Activated naive CD4-positive, alpha-beta T cell treated with anti-CD3 and anti-CD28 coated beads for 36 hours (primary cell): ENCODE measurements at places on chromosomes 2 and 18. TPM values are rescaled to one million over a fixed set of nuclear protein-coding genes. Genes with fewer than 3 reads are reported as not detected.

Gene IGFBP5
- not detected for total RNA-seq

Gene PLB1
- total RNA-seq, result 1.6 TPM

Gene SERPINB11
- not detected for total RNA-seq

Gene ANO7
- 0.57 TPM for total RNA-seq

Gene KCNE4
- total RNA-seq, result not detected

Gene CDK5R2
- total RNA-seq, result not detected

Gene ARMC9
- total RNA-seq, result 1.4 TPM

Gene NCKAP5
- not detected for total RNA-seq

Gene MC5R
- not detected for total RNA-seq

Gene TEX51
- total RNA-seq, result not detected

Gene ABCG5
- total RNA-seq, result not detected

Gene ST8SIA5
- total RNA-seq, result not detected

Gene AP1S3
- total RNA-seq, result 10.7 TPM

Gene ONECUT2
- total RNA-seq, result not detected

GRCh38 chr2:165376571-165376975 is 92.9 kb upstream of the CSRNP3 start:
- H3K27me3 ChIP-seq, result no peaks in the 10 kb centered on the region
- no peak overlapping the region for H3K4me3 ChIP-seq
- no peaks in the 10 kb centered on the region for H3K36me3 ChIP-seq
- no peak for DNase-seq
- H3K27ac ChIP-seq, result no peak overlapping the region

DNA sequence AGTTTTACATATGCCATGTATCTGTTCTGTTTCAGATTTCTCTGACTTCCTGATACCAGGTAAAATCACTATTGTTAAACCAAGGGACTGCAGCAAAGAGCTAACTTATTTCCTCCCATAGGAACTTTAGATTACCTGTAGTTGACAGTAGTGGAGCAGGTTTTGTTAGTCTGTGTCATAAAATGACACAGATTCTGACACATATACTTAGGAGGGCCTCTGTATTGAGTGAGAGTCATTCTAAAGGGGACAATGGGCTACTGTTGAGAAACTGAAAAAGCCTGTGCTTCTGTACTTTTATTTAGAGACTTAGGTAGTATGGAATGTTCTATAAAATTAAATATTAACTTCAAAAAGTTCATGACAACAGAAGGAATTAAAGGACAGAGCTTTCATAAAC is 48.2 kb downstream of the KCMF1 start:
- no peak for DNase-seq
- peaks cover 22% of the 10 kb centered on the region for H3K36me3 ChIP-seq
- no peak overlapping the region for H3K4me3 ChIP-seq

DNA sequence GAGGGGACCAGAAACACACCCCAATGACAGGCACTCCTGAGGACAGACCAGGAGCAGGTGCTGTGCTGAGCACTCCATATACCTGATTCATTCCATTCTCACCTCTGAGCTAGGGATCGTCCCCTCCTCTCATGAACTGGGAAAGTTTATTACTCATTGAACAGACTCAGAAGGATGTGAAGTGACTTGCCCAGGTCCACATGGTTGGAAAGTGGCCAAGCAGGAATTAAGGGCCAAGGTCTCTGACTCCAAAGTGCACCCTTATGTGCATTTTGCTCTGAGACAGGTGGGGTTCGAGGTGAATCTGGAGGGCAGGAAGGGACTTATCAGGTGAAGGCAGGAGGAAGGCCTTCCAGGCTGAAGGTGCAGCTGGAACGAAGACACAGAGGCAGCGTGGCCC is 25.1 kb upstream of the PLB1 start:
- H3K4me3 ChIP-seq, result no peak overlapping the region
- no peak for DNase-seq
- no peaks in the 10 kb centered on the region for H3K36me3 ChIP-seq
- H3K4me1 ChIP-seq, result peaks cover 29% of the 10 kb centered on the region
- no peak overlapping the region for H3K27ac ChIP-seq
- no peaks in the 10 kb centered on the region for H3K27me3 ChIP-seq

DNA sequence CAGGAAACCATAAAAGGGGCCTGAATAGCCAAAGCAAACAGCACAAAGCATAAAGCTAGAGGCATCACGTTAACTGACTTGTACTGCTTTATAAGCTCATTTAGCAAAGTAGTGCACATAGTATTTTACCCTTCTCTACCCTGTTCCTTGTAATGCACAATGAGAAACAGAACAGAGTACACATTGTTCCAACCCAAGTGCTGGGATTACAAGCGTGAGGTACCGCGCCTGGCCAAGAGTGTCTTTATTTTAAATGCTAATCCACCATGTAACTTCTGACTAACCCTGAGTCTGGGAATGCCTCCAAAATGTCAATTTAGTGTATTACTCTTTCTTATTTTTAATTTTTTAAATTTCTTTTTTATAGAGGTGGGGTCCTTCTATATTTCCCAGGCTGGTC is 46.4 kb upstream of the STON1 start:
- no peak for DNase-seq
- no peaks in the 10 kb centered on the region for H3K27me3 ChIP-seq
- H3K4me1 ChIP-seq, result no peaks in the 10 kb centered on the region
- peaks cover 33% of the 10 kb centered on the region for H3K36me3 ChIP-seq

- H3K27me3 ChIP-seq, result peaks cover 15% of the 10 kb centered on the region
- H3K4me1 ChIP-seq, result no peaks in the 10 kb centered on the region
- no peak overlapping the region for H3K4me3 ChIP-seq
- no peak overlapping the region for H3K27ac ChIP-seq
- no peaks in the 10 kb centered on the region for H3K36me3 ChIP-seq
Measured at GRCh38 chr18:48433541-48433940, 24.4 kb upstream of the ZBTB7C start.

GRCh38 chr2:189254268-189254883 is 74.8 kb upstream of the COL5A2 start:
- H3K27ac ChIP-seq, result no peak overlapping the region
- H3K4me1 ChIP-seq, result peaks cover 38% of the 10 kb centered on the region
- no peak overlapping the region for H3K4me3 ChIP-seq
- no peaks in the 10 kb centered on the region for H3K27me3 ChIP-seq
- H3K36me3 ChIP-seq, result no peaks in the 10 kb centered on the region
- DNase-seq, result no peak

DNA sequence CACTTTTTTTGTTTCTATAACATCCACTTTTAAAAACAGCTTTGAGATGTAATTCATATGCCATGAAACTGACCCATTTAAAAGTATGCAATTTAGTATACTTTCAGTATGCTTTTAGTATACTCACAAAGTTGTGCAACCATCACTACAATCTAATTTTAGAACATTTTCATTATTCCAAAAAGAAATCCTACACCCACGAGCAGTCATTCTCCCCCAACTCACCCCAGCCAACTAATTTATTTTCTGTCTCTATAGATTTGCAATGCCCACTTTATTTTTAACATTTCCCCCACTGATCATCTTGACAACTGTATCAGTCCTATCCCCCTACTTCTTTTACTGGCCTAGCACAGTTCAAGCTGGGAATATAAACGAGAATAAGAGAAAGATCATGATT is 39.1 kb downstream of the FAM98A start:
- no peak overlapping the region for H3K4me3 ChIP-seq
- peaks cover 8% of the 10 kb centered on the region for H3K36me3 ChIP-seq
- H3K27ac ChIP-seq, result no peak overlapping the region
- H3K4me1 ChIP-seq, result no peaks in the 10 kb centered on the region
- DNase-seq, result no peak

- DNase-seq, result no peak
- no peaks in the 10 kb centered on the region for H3K36me3 ChIP-seq
- H3K27me3 ChIP-seq, result no peaks in the 10 kb centered on the region
- no peak overlapping the region for H3K4me3 ChIP-seq
Measured at GRCh38 chr2:37705191-37705590, 33.7 kb upstream of the CDC42EP3 start.

DNA sequence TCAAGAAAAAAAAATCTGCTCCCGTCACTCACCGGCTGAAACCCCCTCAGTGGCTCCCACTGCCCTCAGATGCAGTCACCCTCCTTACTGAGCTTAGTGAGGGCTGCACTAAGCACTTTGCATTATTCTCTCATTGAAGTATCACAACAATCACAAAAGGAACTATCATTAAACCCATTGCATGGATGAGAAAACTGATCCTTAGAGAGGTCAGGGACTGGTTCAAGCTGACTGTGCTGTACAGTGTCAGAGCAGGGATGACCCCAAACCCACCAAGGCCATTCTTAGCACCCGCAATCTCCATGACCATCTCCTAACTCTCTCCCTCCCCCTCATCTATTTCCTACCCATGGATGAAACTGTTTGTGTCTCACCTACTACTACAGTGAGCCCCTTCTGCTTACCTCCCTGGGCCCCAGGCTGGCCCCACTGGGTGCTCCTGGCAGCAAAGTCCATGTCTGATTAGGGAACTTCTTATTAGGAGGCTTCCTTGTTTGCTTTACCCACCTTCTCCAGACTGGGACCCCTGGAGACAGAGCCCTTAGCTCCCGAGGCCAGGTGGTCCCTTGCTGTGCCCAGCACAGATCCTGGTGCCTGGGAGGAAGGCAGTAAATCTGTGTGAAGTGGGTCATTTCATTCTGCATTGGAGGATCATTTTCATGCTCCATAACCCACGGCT is 139.3 kb upstream of the ID2 start:
- DNase-seq, result no peak
- H3K36me3 ChIP-seq, result no peaks in the 10 kb centered on the region
- peak overlapping the region; percentile 97 for H3K27ac ChIP-seq

DNA sequence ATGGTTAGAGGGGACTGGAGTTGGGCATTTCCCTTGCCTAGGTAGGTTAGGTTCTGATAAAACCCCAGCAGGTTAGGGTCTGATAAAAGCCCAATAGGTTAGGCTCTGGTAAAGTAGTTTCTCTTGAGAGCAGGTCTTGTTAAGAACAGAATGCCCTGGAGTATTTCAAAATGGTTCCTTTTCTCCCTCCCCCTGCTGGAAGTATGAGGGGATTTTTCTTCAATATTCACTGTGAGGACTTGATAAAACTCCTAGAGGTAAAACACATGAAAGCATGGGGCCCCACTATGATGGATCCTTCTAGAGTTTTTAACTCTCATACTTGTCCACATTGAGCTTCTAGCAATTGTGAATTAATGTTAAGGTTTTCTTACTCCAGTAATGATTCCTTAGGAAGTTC is 27.6 kb downstream of the ANKAR start:
- no peak overlapping the region for H3K27ac ChIP-seq
- H3K4me1 ChIP-seq, result no peaks in the 10 kb centered on the region
- H3K4me3 ChIP-seq, result no peak overlapping the region
- H3K27me3 ChIP-seq, result no peaks in the 10 kb centered on the region

GRCh38 chr2:70615222-70615621 is 61.6 kb upstream of the TGFA start:
- H3K4me3 ChIP-seq, result no peak overlapping the region
- H3K36me3 ChIP-seq, result no peaks in the 10 kb centered on the region
- H3K4me1 ChIP-seq, result no peaks in the 10 kb centered on the region
- no peaks in the 10 kb centered on the region for H3K27me3 ChIP-seq

DNA sequence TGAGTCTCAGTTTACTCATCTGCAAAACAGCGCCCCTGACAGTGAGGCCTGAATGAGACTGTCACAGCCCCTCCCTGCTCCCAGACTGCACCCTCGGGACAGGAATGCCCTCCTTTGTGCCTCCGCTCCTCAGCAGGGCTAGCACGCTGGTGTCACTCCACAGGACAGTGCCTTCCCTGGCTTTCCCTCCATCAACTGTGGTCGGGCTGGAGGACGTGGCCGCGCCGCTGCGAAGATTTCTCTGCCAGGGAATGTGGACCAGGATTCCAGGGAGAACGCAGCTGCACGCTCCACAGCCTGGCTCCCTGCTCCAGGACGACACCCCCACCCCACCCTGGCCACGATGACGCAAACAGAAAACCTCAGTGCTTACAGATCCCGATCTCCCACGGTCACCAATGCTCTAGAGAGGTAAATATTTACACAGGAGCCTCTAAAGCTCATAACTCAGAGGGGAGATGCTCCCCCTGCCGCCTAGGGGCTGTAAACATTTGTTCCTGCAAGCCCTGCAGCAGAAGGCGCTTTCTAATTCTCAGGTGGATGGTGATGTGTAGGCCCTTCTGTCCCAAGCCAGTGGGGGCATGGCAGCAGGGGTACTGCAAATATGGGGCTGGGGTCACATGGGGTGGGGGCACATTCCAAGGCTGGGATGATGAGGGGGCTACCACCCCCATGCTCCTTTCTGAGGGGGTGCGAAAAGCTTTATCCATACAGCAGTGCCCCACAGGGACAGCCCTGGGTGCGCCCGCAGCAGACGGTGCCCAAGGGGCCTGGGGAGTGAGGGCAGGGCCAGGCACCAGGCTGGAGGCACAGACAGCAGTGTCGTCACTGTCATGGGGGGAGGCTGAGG is 12.4 kb downstream of the HS6ST1 start:
- H3K4me1 ChIP-seq, result peaks cover 3% of the 10 kb centered on the region
- DNase-seq, result no peak
- H3K36me3 ChIP-seq, result peaks cover 2% of the 10 kb centered on the region

GRCh38 chr2:157256626-157257025 is 879 bp upstream of the GALNT5 start:
- H3K4me3 ChIP-seq, result no peak overlapping the region
- no peaks in the 10 kb centered on the region for H3K36me3 ChIP-seq

- H3K36me3 ChIP-seq, result no peaks in the 10 kb centered on the region
- no peaks in the 10 kb centered on the region for H3K4me1 ChIP-seq
- no peak overlapping the region for H3K27ac ChIP-seq
Measured at GRCh38 chr2:4291430-4291829, 588.1 kb downstream of the DCDC2C start.

GRCh38 chr18:41058351-41059125 is 896.5 kb upstream of the PIK3C3 start:
- H3K27ac ChIP-seq, result no peak overlapping the region
- DNase-seq, result no peak
- no peaks in the 10 kb centered on the region for H3K4me1 ChIP-seq

GRCh38 chr2:161321944-161322648 is 13.9 kb downstream of the PSMD14 start:
- no peak overlapping the region for H3K4me3 ChIP-seq
- peaks cover 41% of the 10 kb centered on the region for H3K36me3 ChIP-seq
- H3K27ac ChIP-seq, result no peak overlapping the region
- DNase-seq, result no peak
- H3K4me1 ChIP-seq, result peaks cover 18% of the 10 kb centered on the region
- H3K27me3 ChIP-seq, result no peaks in the 10 kb centered on the region

GRCh38 chr18:40821596-40822243 is 1133.3 kb upstream of the PIK3C3 start:
- H3K4me3 ChIP-seq, result no peak overlapping the region
- H3K27ac ChIP-seq, result no peak overlapping the region
- no peaks in the 10 kb centered on the region for H3K4me1 ChIP-seq
- H3K36me3 ChIP-seq, result no peaks in the 10 kb centered on the region

DNA sequence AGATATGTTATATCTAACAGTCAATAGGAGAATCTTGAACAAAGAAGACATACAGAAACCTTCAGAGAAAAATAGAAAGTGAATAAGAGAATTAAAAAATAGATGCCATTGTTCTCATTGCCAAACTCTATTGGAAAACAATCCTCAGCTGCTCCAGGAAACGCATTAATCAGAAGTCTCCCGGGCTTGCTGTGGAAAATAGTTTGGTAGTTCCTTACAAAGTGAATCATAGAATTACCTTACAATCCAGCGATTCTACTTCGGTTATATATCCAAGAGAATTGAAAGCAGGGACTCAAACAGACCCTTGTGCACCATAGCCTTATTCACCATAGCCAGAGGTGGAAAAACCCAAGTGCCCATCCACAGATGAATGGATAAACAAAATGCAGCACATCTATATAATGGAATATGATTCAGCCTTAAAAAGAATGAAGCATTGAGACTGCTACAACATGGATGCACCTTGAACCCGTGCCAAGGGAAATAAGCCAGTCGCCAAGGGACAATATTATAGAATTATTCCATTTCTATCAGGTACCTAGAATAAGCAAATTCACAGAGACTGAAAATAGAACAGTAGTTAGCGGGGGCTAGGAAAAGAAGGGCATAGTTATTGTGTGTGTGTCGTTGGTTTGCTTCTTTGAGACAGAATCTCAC is 21.9 kb upstream of the CHRNA1 start:
- DNase-seq, result no peak
- no peak overlapping the region for H3K4me3 ChIP-seq
- H3K27ac ChIP-seq, result no peak overlapping the region
